ENCODE measurements at places on chromosomes 3 and 15.
A peak's percentile ranks its signal among the peaks of the same experiment; 100 is the strongest.

- peak; percentile 3 for DNase-seq
Measured at GRCh38 chr3:132659365-132660051, at the start of gene ACAD11. Gene ACAD11 (minus strand): TSS chr3:132659809. CDS start chr3:132659751, 58 bp downstream.

DNA sequence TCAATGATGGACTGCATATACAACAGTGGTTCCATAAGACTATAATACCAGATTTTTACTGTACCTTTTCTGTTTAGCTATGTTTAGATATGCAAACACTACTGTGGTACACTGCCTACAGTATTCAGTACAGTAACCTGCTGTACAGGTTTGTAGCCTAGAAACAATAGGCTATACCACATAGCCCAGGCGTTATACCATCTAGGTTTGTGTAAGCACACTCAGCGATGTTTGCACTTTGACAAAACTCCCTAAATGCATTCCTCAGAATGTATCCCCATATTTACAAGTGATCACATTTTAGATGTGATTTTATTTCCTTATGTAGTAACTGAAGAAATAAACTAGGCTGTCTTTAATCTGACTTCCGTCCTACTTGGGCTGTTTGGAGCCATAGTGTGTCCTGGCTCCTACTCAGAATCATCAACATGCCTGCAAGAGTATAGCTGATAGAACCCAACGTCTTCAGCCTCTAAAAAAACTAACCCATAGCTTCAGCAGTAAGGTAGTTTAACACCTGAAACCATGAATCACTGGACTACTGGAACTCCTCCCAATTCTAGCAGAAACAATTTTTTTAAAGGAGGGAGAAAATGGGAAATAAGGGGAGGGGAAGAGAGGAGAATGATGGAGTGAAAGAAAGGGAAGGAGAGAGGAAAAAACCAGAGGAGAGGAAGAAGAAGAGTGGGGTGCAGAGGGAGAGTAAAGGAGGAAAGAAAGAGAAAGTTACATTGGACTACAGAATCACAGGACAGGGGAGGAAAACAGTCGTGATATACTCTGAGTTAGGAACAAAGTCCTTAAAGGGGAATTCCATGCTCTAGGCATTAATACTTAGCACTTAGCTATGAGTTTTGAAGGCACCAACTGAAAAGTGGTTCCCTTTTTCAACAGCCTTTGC lies 67.7 kb upstream of the PLXND1 start:
- no peak for DNase-seq

DNA sequence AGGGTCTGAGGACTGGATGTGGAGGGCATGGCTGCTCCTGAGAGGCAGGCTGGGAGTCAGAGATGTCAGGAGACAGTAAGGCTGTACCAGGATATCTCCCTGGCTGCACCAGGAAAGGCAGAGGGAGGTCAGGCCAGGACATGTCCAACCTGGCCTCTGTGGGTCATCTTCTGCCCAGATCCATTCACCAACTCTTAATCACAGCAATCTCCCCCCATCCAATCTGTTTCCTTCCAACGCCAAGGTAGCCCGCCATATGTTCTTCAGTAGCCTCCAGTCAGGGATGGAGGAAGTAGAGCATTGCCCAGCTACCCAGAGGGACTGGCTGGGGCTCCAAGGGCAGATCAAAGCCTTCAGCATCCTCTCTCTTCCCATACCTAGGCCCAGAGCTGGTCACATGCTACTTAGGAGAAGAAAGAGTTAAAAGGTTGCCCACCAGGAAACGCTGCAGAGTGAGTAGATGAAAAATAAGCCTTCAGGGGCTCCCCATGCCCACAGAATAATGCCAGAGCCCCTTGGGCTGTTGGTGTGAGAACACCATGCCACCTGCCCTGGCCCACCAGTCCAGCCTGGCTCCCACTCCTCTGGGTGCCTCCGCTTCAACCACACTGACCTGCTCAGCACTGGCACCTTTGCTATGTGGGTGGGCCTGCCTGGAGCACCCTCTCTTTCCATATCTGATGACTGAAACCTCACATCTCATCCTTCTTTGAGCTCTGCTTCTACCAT lies 176.8 kb downstream of the MEGF11 start:
- no peak for DNase-seq

GRCh38 chr3:98761643-98762229 lies 1.4 kb upstream of the ST3GAL6 start:
- no peak for DNase-seq

DNA sequence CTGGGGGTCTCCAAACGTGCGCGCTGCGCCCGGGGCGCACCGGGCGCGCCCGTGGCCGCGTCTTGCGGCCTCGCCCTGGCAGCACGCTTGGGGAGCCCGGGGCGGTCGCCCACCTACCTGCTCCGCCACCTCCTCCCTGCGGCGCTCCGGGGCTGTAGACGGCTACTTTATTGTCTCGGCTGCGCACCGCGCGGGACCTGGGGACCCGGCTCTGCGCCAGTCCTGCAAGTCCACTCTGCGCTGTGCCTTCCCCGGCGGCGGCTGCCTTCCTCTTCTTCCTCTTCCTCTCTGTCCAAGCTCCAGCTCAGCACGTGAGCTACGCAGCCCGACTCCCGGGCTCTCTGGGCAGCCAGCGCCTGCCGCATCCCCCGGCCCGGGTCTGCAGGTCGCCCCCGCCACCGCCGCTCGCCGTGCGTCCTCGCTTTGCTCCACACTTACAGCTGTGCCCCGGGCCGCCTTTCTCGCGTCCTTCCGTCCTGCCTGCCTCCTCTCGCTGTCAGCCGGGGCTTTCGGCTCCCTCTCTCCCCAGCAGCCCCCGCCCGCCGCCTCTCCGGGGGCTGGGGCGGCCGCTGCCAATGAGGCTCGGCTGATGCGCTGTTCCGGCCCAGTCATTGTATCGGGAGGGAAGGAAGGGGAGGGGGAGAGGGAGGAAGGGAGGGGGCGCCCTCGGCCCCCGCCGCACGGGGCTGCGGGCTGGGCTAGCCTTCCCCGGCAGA lies 156.4 kb upstream of the FRMD4B start:
- no peak for DNase-seq
